ENCODE measurements at places on chromosomes 13 and 19. TPM values are rescaled to one million over a fixed set of nuclear protein-coding genes. Genes with fewer than 3 reads are reported as not detected.

- no peak for DNase-seq
Observed at GRCh38 chr13:35830850-35831450, 300.2 kb downstream of the DCLK1 start.

SOX1 gene
- polyA plus RNA-seq, result not detected

GRCh38 chr19:32858155-32858554 is 11.4 kb downstream of the SLC7A9 start:
- DNase-seq, result no peak

RAVER1 gene
- polyA plus RNA-seq, result 29.9 TPM

PSG1 gene
- polyA plus RNA-seq, result 0.10 TPM

Measured in right renal pelvis (tissue), 4 donors.